ENCODE measurements at places on chromosomes 12 and 14. TPM values are rescaled to one million over a fixed set of nuclear protein-coding genes. Genes with fewer than 3 reads are reported as not detected.

Gene CLEC2A
- total RNA-seq: not detected

Gene TAS2R30
- 4.5 TPM for total RNA-seq

- DNase-seq: no peak
- no peak overlapping the region for H3K4me3 ChIP-seq
- no peaks in the 10 kb centered on the region for H3K36me3 ChIP-seq
These were observed 46.5 kb downstream of the ST8SIA1 start for GRCh38 chr12:22287776-22288621.

DNA sequence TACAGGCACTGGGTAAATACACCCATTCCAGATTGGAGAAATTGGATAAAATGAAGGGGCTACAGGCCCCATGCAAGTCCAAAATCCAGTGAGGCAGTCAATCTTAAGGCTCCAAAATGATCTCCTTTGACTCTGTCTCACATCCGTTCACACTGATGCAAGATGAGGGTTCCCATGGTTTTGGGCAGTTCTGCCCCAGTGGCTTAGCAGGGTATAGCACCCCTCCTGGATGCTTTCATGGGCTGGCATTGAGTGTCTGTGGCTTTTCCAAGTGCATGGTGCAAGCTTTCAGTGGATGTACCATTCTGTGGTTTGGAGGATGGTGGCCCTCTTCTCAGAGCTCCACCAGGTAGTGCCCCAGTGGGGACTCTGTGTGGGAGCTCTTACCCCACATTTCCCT lies 427.2 kb downstream of the TRHDE start:
- no peak overlapping the region for H3K27ac ChIP-seq
- DNase-seq: no peak
- H3K27me3 ChIP-seq: no peaks in the 10 kb centered on the region
- H3K4me3 ChIP-seq: no peak overlapping the region
- H3K4me1 ChIP-seq: no peaks in the 10 kb centered on the region

Gene DTX3
- total RNA-seq: 16.8 TPM

Gene MANSC1
- total RNA-seq: 1.4 TPM

GRCh38 chr12:51590347-51591015 lies 552 bp upstream of the SCN8A start:
- no peaks in the 10 kb centered on the region for H3K36me3 ChIP-seq
- peaks cover 61% of the 10 kb centered on the region for H3K27me3 ChIP-seq
- H3K4me1 ChIP-seq: peaks cover 10% of the 10 kb centered on the region
- H3K27ac ChIP-seq: peak overlapping the region; percentile 77
- DNase-seq: peak; percentile 72

DNA sequence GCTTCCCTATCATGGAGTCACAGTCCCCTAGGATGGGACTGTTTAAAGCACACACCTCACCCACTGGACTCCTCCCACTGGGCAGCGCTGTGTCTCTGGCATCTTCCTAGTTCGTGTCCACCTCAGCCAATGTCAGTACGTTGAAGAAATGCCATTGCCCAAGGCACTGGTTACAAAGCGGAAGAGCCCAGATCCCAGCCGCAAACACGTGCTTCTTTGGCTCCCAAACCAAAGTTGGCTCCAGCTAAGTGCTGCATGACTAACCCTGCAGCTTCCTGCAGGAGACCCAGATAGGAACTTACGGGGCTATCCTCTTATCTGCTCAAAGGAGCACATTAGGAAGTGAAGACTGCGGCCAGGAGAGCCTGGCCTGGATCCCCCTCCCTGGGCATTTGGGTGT lies 9.3 kb downstream of the SYNE3 start:
- no peak for DNase-seq
- H3K36me3 ChIP-seq: peaks cover 32% of the 10 kb centered on the region
- peak overlapping the region; percentile 15 for H3K4me3 ChIP-seq
- peaks cover 89% of the 10 kb centered on the region for H3K4me1 ChIP-seq
- no peak overlapping the region for H3K27ac ChIP-seq

Gene INSM2
- total RNA-seq: not detected

GRCh38 chr14:61222388-61222787 lies 58.8 kb downstream of the TMEM30B start:
- H3K27me3 ChIP-seq: peaks cover 20% of the 10 kb centered on the region
- no peaks in the 10 kb centered on the region for H3K36me3 ChIP-seq
- H3K27ac ChIP-seq: no peak overlapping the region
- no peak overlapping the region for H3K4me3 ChIP-seq

DNA sequence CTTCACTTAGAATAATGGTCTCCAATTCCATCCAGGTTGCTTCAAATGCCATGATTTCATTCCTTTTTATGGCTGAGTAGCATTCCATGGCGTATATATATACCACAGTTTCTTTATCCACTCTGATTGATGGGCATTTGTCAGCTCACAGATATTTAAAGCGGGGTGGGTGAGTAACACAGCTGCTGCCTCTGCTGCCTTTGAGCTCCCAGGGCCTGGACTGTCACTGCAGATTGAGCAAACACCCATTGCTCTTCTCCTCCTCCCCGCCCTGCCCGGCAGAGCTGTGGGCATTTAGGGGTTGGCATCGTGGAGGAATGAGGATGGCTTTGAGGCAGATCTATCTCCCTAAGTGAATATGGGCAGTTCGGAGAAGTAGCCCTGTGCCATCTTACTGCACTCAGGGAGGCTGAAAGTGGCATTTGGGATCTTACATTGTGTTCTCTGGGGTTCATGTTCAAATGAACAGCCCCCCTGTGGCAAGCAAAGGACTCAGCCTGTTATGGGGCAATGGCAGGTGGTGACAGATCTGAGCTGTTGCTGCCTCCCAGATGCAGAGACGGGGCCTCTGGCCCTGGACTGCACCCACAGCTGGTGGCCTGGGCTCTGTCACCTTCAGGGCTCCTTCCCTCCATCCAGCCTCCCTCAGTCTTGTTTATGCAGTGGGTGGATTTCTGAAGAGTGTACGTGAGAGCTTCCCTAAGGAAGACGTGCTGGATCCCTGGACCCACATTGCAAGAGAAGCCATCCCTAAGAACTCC lies 4.9 kb downstream of the RFLNA start:
- no peaks in the 10 kb centered on the region for H3K4me1 ChIP-seq
- no peak overlapping the region for H3K27ac ChIP-seq
- H3K27me3 ChIP-seq: peaks cover 16% of the 10 kb centered on the region
- DNase-seq: no peak
- H3K4me3 ChIP-seq: no peak overlapping the region

Gene ESR2
- 0.15 TPM for total RNA-seq

Gene HPD
- not detected for total RNA-seq

- H3K4me3 ChIP-seq: no peak overlapping the region
- peaks cover 5% of the 10 kb centered on the region for H3K4me1 ChIP-seq
- H3K36me3 ChIP-seq: no peaks in the 10 kb centered on the region
- no peaks in the 10 kb centered on the region for H3K27me3 ChIP-seq
- no peak for DNase-seq
These were observed 20.8 kb downstream of the SERPINA1 start for GRCh38 chr14:94367347-94368242.

Gene RHEBL1
- 8.6 TPM for total RNA-seq

DNA sequence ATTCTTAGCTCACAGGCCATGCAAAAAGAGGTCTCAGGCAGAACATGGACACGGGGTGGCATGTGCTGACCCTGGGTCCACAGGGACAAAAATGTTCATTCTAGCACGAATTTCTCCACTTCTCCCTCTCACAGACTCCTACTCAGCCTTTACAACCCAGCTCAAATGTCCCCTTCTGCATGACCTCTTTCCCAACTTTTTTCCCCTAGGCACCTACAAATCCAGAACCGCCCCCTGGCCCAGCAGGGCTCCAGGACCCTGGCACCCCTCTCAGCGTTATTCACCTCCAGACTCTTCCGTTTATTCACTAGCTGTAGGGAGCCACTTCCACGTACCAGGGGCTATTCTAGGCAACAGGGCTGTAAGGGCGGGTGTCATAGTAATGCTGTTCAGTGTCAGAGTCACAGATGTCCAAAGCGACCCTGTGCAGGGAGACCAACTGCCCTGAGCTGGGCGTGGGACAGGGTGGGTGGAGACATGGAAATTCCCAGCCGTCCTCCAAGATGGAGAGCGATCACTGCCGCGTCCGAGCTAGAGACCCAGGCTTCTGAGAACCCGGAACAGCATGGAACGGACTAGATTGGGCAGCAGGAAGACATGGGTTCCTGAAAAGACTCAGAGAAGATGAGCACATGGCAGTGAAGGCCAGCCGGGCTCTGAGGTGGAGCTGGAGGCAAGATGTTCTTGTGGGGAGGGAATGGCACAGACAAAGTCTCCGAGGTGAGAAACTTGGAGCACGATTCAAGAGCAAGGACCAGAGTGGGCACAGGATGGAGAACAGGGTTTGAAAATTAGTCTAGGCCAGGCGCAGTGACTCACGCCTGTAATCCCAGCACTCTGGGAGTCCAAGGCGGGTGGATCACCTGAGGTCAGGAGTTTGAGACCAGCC lies 274.9 kb upstream of the RTL1 start:
- no peaks in the 10 kb centered on the region for H3K27me3 ChIP-seq
- H3K4me1 ChIP-seq: no peaks in the 10 kb centered on the region
- no peaks in the 10 kb centered on the region for H3K36me3 ChIP-seq
- H3K27ac ChIP-seq: no peak overlapping the region

Gene PLEKHG7
- total RNA-seq: not detected

GRCh38 chr14:33297565-33297964 lies 358.9 kb downstream of the NPAS3 start:
- H3K36me3 ChIP-seq: no peaks in the 10 kb centered on the region
- H3K4me1 ChIP-seq: no peaks in the 10 kb centered on the region
- no peak overlapping the region for H3K27ac ChIP-seq
- no peak overlapping the region for H3K4me3 ChIP-seq

GRCh38 chr12:47804171-47804570 lies 15.5 kb downstream of the HDAC7 start:
- no peaks in the 10 kb centered on the region for H3K27me3 ChIP-seq
- peaks cover 59% of the 10 kb centered on the region for H3K36me3 ChIP-seq
- H3K4me1 ChIP-seq: peaks cover 95% of the 10 kb centered on the region
- peak overlapping the region; percentile 79 for H3K4me3 ChIP-seq
- peak overlapping the region; percentile 98 for H3K27ac ChIP-seq

Gene PKP2
- not detected for total RNA-seq

DNA sequence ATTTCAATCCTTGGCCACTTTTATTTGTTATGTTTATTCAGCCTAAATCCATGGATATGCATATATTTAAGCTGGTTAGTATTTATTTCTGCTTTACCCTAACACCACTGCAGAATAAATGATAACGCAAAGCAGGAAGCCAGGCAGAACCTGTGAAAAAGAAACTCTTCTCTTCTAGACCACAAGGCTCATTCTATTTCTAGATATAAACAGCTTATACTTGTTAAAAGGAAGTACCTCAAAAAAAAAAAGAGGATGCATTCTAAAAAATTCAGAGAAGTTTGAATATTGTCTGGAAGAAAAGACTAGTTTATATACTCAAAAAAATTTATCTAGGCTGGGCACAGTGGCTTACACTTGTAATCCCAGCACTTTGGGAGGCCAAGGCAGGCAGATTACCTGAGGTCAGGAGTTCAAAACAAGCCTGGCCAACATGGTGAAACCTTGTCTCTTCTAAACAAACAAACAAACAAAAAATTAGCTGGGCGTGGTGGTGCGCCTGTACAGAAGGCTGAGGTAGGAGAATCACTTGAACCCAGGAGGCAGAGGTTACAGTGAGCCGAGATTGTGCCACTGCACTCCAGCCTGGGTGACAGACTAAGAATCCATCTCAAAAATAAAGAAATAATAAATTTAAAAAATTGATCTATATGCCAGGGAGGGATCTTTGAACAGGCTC lies 55.8 kb downstream of the GALNT4 start:
- peaks cover 23% of the 10 kb centered on the region for H3K36me3 ChIP-seq
- no peak for DNase-seq
- no peaks in the 10 kb centered on the region for H3K27me3 ChIP-seq
- peaks cover 70% of the 10 kb centered on the region for H3K4me1 ChIP-seq
- H3K4me3 ChIP-seq: peak overlapping the region; percentile 80

Gene RND1
- 7.9 TPM for total RNA-seq

DNA sequence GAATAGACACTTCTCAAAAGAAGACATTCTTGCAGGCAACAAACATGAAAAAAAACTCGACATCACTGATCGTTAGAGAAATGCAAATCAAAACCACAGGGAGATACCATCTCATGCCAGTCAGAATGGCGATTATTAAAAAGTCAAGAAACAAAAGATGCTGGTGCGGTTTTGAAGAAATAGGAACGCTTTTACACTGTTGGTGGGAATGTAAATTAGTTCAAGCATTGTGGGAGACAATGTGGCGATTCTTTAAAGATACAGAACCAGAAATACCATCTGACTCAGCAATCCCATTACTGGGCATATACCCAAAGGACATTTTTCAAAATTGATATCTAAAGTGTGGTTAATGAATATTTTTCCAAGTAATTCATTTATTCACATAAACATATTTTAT lies 39.6 kb upstream of the LIN7A start:
- DNase-seq: no peak
- no peaks in the 10 kb centered on the region for H3K4me1 ChIP-seq
- H3K36me3 ChIP-seq: no peaks in the 10 kb centered on the region
- no peaks in the 10 kb centered on the region for H3K27me3 ChIP-seq
- no peak overlapping the region for H3K27ac ChIP-seq
- no peak overlapping the region for H3K4me3 ChIP-seq

Gene ARHGEF25
- 1.5 TPM for total RNA-seq

DNA sequence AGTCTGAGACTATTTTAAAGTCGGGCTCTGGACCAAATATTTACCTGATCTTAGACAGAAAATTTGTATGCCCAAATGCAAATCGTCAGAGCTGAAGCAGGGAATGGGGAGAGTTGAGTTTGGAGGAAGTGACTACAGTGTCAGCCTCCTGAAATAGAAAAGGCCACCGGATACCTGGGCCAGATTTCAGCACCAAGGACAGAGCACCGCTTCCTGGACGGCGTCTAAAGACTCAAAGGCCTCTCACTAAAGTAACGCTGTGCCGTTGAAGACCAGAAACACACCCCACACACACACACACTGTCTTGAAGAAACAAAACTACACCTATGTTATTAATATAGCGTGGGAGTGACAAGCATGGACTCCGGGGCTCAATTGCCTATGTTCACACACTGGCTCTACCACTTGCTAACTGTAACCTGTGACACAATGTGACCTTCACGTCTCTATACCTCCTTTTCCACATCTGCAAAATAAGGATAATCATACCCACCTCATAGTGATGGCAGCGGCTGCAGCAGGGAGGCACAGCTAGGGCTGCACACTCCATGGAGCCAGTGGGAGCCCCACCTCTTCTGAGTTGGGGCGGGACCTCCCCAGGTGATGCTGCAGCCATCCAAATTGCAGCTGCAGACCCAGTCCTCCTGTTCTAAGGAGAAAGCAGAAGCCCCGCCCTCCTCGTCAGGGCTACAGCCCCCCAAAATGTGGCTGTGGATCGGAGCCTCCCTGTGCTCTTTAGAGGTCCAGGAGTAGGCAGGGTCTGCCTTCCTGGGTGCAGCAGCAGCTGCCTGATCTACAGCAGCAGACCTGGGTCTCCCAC lies 35.6 kb downstream of the KRT76 start:
- H3K27ac ChIP-seq: no peak overlapping the region
- peak; percentile 57 for DNase-seq
- H3K27me3 ChIP-seq: peaks cover under 1% of the 10 kb centered on the region
- no peaks in the 10 kb centered on the region for H3K4me1 ChIP-seq
- no peaks in the 10 kb centered on the region for H3K36me3 ChIP-seq

Gene CDKL1
- 2.5 TPM for total RNA-seq

Gene RGS6
- total RNA-seq: 2.0 TPM

- no peaks in the 10 kb centered on the region for H3K4me1 ChIP-seq
- H3K4me3 ChIP-seq: no peak overlapping the region
- no peak overlapping the region for H3K27ac ChIP-seq
- no peaks in the 10 kb centered on the region for H3K36me3 ChIP-seq
- no peak for DNase-seq
These were observed 23.2 kb upstream of the MLEC start for GRCh38 chr12:120663741-120664140.

Gene KRT77
- total RNA-seq: not detected
